H4 (cell line): ENCODE measurements at places on chromosomes 3 and 15. TPM values are rescaled to one million over a fixed set of nuclear protein-coding genes. Genes with fewer than 3 reads are reported as not detected.

Gene GPX1
- total RNA-seq, result 187 and 194 TPM in 2 replicates

Gene GP5
- total RNA-seq, result not detected in 2 replicates

Gene KBTBD8
- total RNA-seq, result 2.6 and 2.9 TPM in 2 replicates

Gene ZNF717
- total RNA-seq, result 4.4 and 7.4 TPM in 2 replicates

Gene MYEF2
- 0.86 and 2.7 TPM in 2 replicates for total RNA-seq

Gene ACSBG1
- 1.0 and 1.4 TPM in 2 replicates for total RNA-seq

Gene CAND2
- total RNA-seq, result 0.31 and 0.72 TPM in 2 replicates

Gene CEP19
- 5.4 and 6.2 TPM in 2 replicates for total RNA-seq

Gene INAFM2
- total RNA-seq, result 13.0 and 15.7 TPM in 2 replicates

Gene ZNF860
- total RNA-seq, result 0.04 and 0.43 TPM in 2 replicates

Gene ATP13A4
- 0.02 TPM in 1 of 2 replicates, not detected in the other for total RNA-seq

Gene DNAH12
- total RNA-seq, result 0.06 TPM in 1 of 2 replicates, not detected in the other

Gene CRABP1
- total RNA-seq, result not detected in 2 replicates

Gene SI
- 0.04 TPM in 1 of 2 replicates, not detected in the other for total RNA-seq

Gene ZNF662
- total RNA-seq, result 0.06 TPM in 1 of 2 replicates, not detected in the other

Gene OPA1
- total RNA-seq, result 51.9 and 53.6 TPM in 2 replicates

Gene DUOXA2
- not detected in 2 replicates for total RNA-seq

Gene NR2C2
- total RNA-seq, result 12.0 and 12.7 TPM in 2 replicates

Gene CIB2
- total RNA-seq, result 1.1 TPM in 1 of 2 replicates, not detected in the other

Gene GATM
- total RNA-seq, result 0.78 and 1.2 TPM in 2 replicates

Gene KLHL40
- not detected in 2 replicates for total RNA-seq

Gene C3orf33
- total RNA-seq, result 2.5 and 5.1 TPM in 2 replicates

Gene ECE2
- total RNA-seq, result not detected in 2 replicates

Gene GABRR3
- not detected in 2 replicates for total RNA-seq

Gene SNTN
- not detected in 2 replicates for total RNA-seq

Gene PML
- total RNA-seq, result 19.0 and 20.0 TPM in 2 replicates

Gene CHRNA7
- 0.90 and 4.0 TPM in 2 replicates for total RNA-seq

Gene FAM107A
- not detected in 2 replicates for total RNA-seq

Gene CFAP20DC
- total RNA-seq, result 3.9 and 8.8 TPM in 2 replicates

Gene CX3CR1
- total RNA-seq, result not detected in 2 replicates

Gene HRG
- total RNA-seq, result not detected in 2 replicates

Gene GOLGA8Q
- total RNA-seq, result 0.58 TPM in 1 of 2 replicates, not detected in the other
